Caki2 (cell line): ENCODE measurements at places on chromosomes 1 and 21.

DNA sequence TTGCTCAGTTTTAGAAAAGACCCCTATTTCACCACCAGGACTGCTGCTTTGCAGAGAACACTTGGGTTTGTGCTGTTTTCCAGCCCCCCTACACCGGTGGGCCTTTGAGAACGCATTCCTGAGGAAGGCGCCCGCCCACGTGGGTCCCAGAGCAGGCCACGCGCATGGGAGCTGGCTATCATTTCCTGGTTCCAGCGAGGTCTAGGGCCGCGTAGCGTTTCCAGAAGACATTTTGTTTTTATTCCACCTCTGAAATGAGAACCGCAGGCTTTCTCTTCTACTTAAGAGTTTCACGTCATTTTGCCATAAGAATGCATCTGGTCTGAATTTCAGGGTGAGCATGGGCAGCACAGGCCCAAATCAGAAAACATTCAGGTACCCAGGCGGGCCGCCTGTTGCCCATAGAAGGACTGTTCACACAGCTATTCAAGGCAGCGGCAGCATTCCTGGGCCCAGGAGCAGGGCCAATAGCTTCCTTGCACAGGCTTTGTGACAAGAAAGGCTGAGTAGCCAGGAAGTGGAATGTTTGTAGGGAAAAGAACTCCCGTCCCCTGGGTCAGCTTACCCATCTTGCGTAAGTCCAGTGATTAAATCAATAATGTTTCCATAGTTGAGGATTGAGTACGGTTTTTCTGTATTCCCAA is 1.4 kb upstream of the KLHL21 start:
- no peak for DNase-seq

- DNase-seq, result no peak
Measured at GRCh38 chr1:37574834-37575480, 18.2 kb downstream of the DNALI1 start.

- no peak for DNase-seq
Measured at GRCh38 chr21:23801292-23801691, 1806.0 kb downstream of the MRPL39 start.

DNA sequence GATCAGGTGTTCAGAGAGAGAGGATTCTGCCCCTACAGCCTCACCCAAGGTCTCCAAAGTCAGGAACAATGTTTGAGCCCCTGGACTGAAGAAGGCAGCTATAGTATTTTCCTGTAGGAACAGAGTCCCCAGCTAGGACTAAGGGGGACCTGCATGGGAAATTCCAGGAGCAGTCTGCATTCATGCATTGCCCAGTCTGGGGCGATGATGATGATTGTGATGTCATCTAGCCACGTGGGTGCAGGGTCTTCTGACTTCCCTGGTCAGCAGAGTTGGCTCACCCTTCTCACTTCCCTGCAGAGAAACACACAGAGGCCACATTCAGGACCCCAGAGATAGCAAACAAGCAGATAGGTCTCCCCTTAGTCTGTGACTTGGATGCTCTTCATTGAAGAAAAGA is 56.5 kb upstream of the ARTN start:
- DNase-seq, result no peak

DNA sequence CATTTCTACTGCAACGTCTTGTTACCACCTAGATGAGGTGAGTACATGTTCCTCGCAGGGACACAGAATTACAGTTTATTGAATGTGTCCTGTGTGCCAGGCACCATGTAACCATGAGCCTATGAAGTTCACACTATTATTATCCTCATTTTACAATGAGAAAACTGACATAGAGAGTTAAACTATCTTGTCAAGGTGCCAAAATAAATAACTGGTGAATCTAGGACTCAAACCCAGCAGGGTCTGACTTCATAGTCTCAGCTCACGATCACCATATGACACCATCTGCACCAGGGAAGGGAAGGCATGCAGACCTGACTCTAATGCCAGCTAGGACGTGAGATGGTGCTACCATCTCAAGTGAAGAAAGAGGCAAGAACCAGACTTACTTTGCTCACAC is 2.4 kb downstream of the SELE start:
- no peak for DNase-seq

- no peak for DNase-seq
Measured at GRCh38 chr1:114505148-114505561, 5.8 kb downstream of the TRIM33 start.

- DNase-seq, result no peak
Measured at GRCh38 chr1:43688594-43689000, 18.7 kb upstream of the ST3GAL3 start.

GRCh38 chr1:232034556-232034955 is 408.0 kb downstream of the DISC1 start:
- no peak for DNase-seq

DNA sequence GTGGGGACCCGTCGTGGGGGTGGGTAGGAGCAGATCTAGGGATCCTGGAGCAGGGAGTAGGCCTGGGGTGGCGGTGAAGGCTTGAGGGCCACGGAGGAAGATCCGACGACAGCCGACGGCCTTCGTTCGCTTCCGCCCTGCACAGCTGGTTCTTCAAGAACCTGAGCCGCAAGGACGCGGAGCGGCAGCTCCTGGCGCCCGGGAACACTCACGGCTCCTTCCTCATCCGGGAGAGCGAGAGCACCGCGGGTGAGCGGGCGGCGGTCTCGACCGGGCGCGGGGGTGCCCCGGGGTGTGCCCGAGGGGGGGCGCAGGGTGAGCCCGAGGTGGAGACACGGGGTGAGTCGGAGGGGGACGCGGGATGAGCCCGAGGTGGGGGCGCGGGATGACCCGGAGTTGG is 16.5 kb upstream of the HDAC1 start:
- no peak for DNase-seq

DNA sequence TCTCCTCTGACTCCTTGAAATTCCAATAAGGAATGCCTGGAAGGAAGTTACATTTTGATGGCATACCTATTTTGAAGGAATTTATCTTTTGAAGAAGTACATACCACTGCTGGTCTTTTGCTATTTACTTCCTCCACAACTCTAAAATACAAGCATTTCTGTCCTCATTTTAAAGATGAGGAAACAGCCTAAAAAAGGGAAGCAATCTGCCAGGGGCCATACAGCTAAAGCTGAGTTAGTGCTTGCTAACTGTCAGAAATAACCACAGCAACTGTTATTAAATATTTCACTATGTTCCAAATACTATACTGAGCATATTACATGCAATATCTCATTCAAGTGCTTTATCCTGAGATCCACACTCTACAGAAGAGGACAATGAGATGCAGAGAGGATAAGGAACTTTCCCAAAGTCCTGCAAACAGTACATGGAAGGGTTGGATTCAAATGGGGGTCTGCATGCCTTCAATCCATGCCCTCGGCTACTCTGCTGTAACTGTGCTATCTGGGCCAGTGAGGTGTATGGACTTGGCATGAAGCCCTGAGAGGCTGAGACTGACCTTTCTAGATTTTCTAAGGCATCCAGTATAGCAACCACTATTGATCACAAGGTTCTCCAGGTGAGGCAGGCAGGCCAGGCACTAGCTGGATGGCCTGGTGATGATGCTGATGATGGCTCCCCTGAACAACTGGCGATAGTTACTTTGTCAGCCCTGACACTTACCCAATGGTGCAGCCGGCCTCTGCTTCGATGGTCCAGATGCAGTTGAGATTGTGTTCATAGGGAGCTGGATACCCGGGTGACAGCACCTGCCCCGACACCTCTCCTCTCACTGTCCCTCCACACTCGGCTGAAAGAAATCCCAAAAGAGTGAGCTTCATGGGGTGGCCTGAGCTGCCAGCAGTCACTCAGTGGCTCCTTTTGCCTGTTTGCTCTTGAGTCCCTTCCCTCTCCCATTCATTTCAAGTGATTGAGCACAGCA is 171.4 kb upstream of the HMGB4 start:
- DNase-seq, result no peak

DNA sequence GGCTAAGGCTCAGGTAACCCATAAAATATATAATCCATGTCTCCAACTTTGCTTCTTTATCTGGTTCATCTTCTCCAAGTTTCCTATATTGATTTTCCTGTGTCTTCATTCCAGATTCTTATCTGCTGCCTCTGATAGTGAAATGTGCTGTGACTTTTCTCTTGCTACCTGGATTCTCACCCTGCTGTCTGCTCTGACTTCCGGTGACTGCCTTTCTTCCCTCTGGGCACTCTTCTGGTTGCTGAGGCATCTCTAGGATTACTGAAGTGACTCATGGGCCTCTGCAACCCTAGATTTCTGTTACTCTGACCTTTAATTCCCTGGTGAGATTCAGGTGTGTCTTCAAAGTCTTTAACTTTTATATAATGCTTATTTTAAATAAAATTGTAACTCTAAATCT is 46.9 kb downstream of the GIPC2 start:
- no peak for DNase-seq

DNA sequence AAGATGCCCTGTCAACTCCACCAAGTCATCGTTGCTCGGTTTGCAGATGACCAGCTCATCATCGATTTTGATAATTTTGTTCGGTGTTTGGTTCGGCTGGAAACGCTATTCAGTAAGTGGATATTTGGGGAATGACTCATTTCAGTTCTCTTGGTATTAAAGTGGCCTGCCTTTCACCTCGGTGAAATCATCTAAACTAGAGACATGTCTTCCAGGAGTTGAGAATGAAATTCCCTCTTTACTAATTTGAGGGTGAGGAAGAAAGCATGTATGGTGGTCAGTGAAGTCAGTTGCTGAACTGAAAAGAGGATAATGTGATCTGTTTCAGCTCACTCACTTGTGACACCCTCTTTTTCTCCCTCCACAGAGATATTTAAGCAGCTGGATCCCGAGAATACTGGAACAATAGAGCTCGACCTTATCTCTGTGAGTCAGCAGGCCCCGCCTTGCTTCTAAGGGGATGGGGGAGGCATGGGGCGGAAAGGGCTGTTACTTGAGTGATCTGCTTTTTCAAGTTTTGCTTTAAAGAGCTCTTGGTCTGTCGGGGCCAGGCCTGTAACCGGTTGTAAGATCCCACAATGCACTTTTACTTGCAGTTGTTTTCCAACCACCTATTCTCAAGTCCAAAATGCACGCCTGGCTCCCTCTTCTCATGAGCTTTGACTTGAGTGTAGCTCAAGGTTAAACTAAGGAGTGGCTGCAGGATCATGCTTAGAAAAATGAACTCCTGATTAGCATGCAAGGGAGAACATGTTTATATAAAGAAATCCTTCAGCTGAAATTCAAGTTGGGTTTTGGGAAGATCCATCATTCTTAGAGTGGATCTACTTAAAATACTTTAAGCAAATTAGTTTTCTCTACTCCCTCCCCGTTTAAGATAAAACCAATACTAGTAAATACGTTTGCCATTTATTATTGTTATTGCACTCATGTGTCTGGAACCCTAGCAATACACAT is 59.8 kb downstream of the CAPN2 start:
- peak; percentile 95 for DNase-seq

- no peak for DNase-seq
Measured at GRCh38 chr1:232602622-232603021, 27.3 kb downstream of the SIPA1L2 start.

- peak; percentile 27 for DNase-seq
Measured at GRCh38 chr1:111739925-111740765, 950 bp upstream of the INKA2 start.

DNA sequence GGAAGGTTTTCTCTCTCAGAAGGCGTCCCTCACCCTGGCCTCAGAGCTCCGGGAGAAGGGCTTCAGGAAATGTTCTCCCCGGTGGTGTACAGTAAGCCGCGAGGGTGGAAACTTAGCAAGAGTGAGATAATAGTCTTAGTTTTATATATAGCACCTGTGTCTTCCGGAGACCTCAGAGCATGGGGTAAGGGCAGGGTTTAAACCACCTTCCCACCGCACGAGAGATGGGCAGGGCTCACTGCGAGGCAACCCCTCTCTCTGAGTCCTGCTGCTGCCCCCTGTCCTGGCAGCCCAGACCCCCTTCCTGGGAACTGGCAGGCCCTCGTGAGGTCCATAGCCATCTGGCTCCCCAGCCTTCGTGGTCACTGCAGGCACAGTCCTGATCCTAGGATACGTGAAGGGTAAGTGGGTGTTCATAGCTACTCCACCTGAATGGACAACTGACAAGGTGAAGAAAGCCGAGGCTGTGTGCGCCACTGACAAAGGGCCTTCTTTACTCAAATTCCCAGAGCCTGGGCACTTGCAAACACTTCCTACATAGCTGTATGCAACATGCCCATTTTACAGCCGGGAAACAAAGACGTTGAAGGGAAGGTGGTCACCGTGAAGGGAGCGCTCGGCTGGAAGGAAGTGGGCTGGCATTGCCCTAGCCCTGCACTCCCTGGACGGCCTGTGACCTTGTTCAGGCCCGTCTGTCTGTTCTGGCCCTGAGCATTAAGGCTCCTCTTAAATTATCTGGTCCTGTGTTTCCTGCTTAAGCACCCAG is 26.9 kb downstream of the ITPKB start:
- DNase-seq, result no peak

DNA sequence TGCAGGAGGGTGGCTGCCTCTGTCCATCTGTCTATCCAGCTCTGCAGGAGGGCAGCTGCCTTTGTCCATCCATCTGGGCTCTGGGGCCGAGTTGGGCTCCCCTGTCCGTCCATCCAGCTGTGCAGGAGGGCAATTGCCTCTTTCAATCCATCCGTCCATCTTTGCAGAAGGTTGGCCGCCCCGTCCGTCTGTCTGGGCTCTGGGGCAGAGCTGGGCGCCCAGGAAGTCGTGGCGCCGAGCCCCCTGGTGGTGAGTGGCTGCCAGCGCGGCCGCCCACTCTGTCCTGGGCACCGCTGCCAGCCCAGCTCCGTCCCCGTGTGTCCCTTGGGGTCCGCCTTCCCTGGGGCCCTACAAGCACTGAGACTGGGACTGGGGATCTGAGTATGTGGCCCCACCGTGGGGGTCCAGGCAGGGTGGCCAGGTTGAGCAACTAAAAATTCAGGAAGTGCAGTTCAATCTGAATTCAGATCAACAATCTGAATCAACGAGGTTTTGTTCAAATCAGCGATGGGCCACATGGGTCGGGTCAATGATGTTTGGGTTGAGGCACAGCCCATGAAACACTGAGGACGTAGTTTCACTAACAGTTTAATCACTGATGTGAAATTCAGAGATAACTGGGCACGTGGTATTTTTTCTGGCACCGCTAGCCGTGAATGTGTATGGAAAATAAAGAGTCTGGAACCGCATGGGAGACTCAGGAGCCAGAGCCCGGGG is 99.1 kb upstream of the ACTRT2 start:
- DNase-seq, result peak; percentile 10

DNA sequence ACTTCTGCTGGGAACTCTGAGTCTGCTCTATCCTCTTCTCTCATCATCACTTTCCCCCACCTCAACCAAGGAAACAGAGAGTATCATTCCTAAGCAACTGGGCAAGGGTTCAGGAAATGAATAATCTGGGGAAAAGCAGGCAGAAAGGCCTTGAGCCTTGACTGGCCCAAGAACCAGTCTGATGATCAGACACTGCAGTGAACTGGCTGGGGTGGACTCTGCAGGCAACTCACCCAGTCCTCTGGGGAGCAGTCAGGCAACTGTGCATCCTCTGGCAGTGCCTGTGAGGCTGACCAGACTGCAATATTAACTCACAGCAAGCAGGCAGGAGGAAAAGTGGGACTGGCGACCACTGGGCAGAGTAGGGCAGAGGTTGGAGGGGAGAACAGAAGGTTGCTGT is 991 bp downstream of the ANKRD35 start:
- no peak for DNase-seq
